Stimulated activated CD4-positive, alpha-beta T cell treated with anti-CD3 and anti-CD28 coated beads, Interleukin-15, amount 100 ng/mL, for 24 hours (primary cell): ENCODE measurements at places on chromosomes 16 and 17.

- DNase-seq = no peak
These were observed 19.6 kb upstream of the CCL2 start for GRCh38 chr17:34235389-34236028.

DNA sequence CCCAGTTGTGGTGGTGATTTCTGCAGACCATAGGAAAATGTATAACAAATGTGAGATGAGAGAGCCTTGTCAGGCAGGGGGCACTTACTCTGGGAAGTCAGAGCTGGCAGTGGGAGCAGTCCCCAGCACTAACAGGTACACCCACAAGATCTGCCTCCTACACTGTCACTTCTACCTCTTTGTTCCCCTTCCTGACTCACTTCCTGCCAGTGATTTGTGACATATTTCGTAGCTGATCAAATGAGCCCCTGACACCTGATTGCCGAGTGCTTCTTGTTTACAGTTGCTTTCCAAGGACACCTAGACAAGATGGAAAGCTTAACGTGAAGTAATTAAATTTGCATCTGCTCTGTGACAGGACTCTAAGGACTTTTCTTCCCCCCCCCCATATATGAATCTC, 40.5 kb downstream of the FTO start:
- DNase-seq = peak; percentile 18

GRCh38 chr17:56172517-56172982, 19.3 kb downstream of the ANKFN1 start:
- no peak for DNase-seq

- DNase-seq = no peak
These were observed 6.5 kb downstream of the FDXR start for GRCh38 chr17:74866198-74866835.

GRCh38 chr16:8376430-8376829, 213.9 kb downstream of the TMEM114 start:
- DNase-seq = no peak

- DNase-seq = no peak
These were observed 4.4 kb downstream of the NSMCE1 start for GRCh38 chr16:27264151-27264550.

DNA sequence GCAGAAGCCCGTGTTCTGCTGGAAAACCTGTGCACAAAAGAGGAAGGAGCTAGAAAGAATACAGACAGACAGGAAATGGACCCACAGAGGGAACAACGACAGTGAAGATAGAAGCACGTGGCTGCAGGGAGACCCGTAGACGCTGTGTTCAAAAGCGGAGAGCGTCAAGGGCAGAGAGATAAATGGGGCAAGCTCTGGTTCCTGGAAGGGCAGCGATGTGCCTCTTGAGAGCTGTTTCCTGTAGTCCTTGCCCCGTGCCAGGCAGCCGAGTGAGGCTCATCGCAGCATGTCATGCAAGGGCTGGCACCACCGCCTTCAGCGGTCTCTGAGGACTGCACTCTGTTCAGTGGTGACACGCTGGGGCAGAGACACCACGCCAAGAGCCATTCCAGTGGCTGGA, 43.6 kb upstream of the CACNG5 start:
- DNase-seq = no peak

DNA sequence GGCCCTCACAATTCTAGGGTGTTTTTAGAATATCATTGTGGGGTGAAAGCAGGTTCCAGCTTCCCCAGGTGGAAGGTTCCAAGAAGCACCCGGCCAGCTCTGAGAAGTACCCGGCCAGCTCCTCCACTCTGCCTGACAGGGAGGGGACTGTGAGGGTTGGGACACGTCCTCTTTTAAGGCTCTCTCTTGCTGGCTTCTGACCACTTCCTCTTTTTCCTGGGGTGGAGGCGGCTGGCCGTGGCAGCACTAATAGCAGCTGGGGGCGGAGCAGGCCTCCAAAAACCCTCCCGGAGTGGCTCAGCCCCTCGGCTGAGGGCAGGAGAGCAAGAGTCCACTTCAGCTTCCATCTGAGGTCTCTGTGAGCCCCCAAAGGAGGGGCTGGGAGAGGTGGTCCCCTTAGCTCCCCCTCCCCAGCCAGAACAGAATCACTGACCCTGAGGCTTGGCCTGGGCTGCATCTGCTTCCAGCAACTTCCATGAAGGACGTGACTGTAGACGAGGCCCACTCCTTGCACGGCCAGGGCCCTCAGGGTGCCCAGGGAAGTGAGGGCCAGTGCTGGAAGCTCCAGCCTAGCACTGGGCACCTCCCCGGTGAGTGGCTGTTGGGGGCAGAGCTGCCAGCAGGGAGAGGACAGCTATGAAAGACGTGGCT, 26.7 kb upstream of the PLCG2 start:
- DNase-seq = no peak

DNA sequence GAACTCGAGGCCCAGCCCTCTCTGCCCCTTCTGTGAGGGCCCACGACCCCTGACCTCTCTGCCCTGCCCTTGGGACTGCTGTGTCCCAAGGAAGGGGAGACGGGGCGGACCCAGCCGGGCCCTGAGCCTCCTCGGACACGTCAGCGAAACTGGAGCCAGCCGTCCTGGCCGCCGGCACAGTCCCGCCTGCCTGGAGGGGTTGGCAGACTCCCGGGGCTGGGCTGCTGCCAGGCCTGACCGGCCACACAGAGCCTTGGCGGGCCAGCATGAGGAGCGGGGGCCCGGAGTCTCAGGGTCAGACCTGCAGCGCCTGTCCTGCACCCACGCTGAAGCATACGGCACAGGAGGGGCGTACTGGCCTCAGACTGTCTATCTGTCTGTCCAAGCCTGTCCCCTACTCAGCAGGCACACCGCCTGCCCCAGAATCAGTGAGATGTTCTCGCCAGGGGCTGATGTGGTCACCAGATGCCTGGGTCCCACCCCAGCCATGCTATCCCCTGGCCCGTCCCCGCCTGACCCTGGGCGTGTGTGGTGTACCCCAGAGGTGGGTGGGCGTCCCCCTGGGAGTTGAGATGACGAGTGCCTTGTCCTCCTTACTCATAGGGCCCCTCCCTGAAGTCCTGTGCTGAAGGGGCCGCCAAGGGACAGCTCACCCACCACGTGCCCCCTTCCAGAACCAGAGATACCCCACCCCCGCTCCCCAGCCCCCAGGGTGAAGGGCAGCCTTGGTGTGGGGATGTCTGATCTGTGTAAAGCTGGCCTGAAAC, 4.7 kb downstream of the VASN start:
- DNase-seq = no peak

- no peak for DNase-seq
These were observed 140.9 kb upstream of the PMFBP1 start for GRCh38 chr16:72312828-72313227.

- DNase-seq = no peak
These were observed 22.5 kb downstream of the HMOX2 start for GRCh38 chr16:4498546-4499195.

DNA sequence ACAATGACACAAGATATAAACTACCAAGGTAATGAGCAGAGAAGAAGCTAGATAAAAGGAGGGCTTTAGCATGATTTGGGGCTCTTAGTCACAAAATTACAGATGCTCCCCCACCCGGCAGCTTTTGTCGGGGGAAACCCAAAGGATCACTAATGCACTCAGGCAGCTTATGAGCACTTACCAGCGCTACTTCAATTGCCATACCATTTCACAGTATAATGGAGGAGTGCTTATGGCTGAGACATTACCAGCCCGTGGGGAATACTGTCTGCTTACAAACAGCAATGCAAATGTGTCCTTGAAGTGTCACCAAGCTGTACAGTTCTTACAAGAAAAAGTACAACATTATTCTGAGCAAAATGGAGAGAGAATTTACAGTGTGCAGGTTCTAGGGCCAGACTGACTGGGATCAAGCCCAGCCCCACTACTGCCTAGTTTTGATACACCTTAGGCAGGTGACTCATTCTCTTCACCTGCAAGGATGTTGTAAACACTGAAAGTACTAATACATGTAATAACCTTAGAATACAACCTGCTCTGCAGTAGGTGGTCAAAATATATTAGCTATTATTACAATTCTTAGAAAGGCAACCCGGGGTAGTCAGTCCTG, 16.3 kb downstream of the ANKFY1 start:
- DNase-seq = no peak

DNA sequence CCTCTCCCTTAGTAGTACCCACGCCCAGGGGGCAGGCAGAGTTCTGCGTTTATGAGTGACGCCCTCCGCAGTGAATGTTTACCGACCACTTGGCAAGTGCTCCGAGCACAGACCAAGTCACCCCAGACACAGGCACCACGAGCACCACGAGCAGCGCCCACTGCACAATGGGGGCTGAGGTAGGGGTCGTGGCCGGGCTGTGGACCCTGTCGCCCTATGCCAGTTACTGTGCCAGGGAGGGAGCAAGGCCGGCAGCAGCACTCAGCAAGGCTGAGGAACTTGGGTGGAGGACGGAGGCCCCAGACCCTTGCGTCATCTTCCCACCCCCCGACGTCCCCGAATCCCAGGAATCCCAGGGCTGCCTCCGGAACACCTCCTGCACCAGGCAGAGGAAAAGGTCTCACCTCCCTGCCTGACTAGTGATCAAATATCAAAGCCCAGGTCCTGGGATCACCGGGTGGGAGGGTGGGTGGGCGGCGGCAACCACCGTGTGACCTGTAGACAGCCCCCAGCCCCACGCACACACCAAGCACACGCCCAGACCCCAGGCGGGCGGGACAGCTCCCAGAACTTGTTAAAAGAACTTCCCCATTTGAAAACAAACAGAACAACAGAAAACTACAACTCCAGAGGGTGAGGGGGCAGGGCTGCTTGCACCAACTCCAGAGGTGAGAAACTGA, 5.4 kb downstream of the VASN start:
- no peak for DNase-seq

DNA sequence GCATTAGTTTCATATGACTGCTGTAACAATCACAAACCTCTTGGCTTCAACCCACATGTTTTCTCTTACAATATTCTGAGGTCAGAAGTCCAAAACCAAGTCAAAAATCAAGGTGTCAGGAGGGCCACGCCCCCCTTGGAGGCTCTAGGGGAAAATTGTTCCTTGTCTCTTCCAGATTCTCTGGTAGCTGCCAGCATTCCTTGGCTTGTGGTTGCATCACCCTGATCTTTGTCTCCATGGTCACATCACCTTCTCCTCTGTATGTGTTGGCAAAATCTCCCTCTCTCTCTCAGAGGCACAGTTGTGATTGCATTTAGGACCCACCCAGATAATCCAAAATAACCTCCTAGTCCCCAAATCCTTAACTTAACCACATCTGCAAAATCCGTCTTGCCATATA, 105.8 kb downstream of the GAS7 start:
- DNase-seq = no peak

DNA sequence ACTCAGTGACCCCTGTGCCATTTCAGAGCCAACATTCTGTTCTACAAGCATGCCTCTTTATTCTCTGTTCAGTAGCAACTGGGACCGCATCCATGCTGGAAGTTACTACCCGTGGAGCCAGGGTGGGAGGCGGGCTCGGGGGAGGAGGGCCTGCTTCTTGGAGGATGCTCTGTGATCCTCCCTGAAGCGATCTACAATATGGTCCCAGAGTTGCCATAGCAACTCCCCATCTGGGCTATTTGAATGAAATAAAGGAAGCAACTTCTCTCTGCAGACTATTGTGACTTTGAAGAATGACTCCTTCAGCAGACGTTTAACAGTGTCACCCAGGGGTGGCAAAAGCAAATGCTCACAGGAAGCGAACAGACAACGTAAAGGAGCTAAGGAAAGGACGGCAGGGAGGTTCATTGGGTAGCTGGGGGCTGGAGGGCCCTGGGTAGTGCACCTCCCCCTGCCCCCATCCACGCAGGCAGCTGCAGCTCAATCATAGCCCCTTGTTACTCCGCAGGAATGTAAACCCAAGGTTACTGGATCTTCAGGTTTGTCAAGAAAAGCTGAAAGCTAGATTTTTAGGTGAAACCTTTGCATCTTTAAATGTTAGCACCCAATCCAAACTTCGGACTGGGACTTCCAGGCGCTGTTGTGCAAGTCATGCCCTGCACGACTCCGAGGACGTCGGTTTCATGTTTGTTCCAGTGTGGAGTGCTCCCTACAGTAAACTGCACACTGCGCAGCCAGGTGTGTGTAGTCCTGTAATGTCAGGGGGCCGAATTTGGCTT, 51.1 kb upstream of the MEAK7 start:
- DNase-seq = no peak

DNA sequence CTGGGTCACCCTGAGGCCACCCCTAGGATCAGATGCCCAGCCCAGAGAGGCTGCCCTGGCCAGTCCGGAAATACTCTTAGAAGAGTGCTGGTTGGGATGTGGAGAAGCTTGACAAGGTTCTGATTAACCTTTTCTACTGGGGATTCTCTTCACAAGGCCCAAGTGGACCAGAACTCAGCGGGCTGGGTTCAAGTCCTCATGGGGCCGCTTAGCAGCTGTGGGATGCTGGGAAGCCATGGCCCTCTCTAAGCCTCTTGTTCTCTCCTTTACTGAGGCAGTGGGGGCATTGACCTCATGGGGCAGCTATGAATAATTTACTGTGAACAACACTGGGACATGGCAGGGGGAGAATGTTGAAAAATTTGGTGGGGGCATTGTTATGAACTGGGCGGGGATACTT, 92.8 kb downstream of the CYLD start:
- no peak for DNase-seq

GRCh38 chr16:26118575-26118974, 426.8 kb downstream of the HS3ST4 start:
- DNase-seq = no peak

- no peak for DNase-seq
These were observed 76.5 kb upstream of the GSE1 start for GRCh38 chr16:85536411-85537330.
